ENCODE measurements at places on chromosomes 3 and 15.

GRCh38 chr3:42664438-42664803 lies 10.9 kb downstream of the ZBTB47 start:
- DNase-seq: no peak

- peak; percentile 17 for DNase-seq
Observed at GRCh38 chr15:43514241-43515057, 3.0 kb upstream of the MAP1A start.

- no peak for DNase-seq
Observed at GRCh38 chr15:78234515-78235040, at the start of gene ACSBG1. Gene ACSBG1, minus strand, starts transcription at chr15:78234565. Its CDS starts 64 bp downstream, at chr15:78234501.

DNA sequence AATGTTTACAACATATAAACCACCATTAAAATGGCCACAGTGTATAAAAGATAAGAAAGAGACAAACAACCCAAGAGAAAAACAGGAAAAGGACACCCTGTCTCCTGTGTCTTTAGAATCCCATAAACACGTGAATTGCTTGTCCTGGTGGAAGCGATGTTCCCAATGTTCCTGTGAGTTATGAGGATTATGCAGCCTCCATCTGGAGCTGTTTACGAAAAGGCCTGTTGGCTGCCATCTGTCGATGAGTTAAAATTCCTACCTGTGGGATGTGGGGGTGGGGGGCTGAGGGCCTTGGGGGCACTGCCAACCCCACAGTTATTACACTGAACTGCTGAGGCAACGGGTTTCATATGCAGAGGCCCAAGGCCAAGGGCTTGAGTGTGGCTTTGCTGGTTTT lies 13.6 kb downstream of the NISCH start:
- no peak for DNase-seq

- DNase-seq: no peak
Observed at GRCh38 chr3:122628567-122628966, 51.1 kb downstream of the PARP15 start.

DNA sequence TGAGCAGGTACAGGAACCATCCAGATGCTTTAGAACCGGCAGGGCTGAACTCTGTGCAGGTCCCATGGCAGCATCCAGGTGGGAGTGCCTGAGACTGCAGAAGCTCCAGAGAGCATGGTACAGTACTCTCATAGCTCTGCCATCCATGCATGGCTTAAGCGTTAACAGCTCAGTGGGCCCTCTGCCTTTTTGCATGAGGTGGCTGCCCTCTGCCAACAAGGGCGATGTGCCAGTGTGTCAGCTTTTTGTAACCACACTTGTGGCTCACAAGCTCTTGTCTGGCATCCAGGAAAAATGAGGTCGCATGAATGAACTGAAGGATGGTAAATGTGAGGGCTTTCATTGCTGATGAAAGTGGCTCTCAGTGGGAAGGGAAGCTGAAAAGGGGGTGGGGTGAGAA lies 950.1 kb downstream of the DIPK2A start:
- no peak for DNase-seq

- DNase-seq: no peak
Observed at GRCh38 chr3:46236294-46237054, 5.8 kb upstream of the CCR3 start.
